ENCODE measurements at places on chromosomes 13 and 19.

- DNase-seq, result no peak
Measured at GRCh38 chr19:35560677-35561076, 2.8 kb downstream of the ATP4A start.

DNA sequence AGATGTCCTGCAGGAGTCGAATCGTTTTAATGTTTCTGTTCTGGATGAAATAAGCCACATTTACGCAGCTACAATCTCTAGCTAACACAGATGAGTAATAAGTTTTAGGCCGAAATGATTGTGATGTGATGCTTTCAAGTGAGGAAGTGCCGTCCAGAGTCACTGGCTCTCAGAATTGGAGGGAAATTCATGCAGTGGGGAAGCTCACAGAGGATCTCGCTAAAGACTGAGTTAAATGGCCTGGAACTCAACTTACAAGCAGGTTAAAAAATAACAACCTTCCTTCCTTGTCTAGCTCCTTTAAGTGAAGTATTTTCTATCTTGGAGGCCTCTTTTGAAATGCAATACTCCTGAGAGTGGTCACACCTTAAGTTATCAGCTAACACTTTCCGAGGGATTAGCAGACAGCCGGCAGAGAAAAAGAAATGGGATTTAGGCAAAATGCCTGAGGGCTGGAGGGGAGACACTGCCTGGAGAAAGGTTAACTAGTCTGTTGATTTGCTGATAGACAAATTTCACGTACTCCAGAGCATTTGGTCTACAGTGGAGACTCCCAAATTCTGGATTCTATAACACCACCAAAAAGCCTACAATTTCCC lies 74.2 kb downstream of the IRS2 start:
- DNase-seq, result no peak

DNA sequence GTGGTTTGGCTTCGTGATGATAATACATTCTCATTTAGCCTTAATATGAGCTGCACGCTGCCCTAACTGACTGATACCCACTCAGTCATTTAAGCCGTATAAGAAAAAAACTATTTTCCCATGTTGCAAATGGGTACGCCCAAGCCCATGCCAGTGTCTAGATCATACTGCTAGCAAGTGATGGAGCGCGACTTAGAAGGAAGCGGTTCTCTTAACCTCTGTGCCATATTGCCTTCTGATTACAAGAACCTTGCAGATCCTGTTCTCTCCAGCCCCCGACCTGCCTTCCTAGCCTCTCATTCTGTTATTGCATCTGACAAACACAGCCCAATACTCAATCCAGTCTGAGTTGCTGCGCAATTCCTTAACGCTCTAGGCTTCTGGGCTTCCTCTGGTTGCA lies 603 bp downstream of the GPALPP1 start:
- DNase-seq, result peak; percentile 43

- DNase-seq, result peak; percentile 70
Measured at GRCh38 chr19:29896802-29897201, 45.2 kb upstream of the URI1 start.

GRCh38 chr13:108947551-108948030 lies 318.2 kb downstream of the MYO16 start:
- DNase-seq, result no peak

DNA sequence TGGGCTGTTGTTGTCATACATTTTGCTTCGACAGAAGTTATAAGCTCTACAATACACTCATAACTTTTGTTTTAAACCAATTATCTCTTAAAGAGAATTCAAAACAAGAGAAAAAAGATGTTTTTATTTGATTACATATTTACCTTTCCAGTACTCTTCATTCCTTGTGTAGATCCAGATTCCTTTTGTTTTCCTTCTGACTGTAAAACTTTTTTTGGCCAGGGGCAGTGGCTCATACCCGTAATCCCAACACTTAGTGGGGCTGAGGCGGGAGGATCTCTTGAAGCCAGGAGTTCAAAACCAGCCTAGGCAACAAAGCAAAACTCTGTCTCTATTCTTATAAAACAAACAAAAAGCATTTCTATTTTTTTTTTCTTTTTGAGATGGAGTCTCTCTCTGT lies 21.7 kb downstream of the LPAR6 start:
- no peak for DNase-seq

DNA sequence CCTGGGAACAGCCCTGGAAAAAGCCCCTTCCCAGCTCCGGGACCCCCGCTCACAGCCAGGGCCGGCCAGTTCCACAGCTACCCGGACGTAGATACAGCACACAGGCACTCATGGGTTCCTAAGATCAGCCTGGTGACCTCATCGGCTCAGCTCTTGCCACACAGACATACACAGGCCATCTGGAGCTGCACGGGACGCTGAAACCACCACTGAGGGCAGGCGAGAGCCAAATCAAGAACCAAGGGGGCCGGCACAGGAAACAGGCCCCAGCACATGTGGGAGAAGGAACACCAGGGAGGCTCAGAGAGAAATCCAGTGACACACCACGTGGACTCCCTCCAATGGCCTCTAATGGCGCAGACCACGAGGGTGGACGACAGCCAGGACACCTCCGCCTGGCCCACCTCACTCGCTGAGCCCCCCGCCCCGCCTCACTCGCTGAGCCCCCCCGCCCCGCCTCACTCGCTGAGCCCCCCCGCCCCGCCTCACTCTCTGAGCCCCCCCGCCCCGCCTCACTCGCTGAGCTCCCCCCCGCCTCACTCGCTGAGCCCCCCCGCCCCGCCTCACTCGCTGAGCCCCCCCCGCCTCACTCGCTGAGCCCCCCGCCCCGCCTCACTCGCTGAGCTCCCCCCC lies 69.7 kb upstream of the C13orf46 start:
- DNase-seq, result peak; percentile 73

- DNase-seq, result no peak
Measured at GRCh38 chr19:1553415-1553814, 14.7 kb downstream of the MEX3D start.

- DNase-seq, result peak; percentile 88
Measured at GRCh38 chr19:13978351-13979243, 26.3 kb downstream of the DCAF15 start.

DNA sequence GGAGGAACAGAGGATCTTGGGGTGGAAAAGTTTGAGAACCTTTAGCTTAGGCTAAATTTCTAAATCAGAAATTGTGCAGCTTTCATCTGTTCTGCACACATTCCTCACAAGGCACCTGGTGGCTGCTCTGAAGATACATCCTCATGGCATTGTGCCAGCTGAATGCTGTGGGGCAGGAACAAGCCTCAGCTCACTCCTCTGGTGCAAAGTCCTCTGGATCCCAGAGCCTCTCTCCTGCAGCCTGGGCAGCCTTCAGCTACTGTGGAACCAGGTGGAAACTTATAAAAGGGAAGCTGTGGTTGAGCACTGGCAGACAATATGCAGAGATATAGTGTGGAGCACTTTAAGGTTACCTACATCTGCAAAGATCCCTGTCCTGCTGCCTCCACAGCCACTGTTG lies 72.3 kb downstream of the KCTD12 start:
- peak; percentile 56 for DNase-seq

- DNase-seq, result peak; percentile 29
Measured at GRCh38 chr19:14954071-14954655, 12.9 kb downstream of the OR7C2 start.
